ENCODE measurements at places on chromosomes 13 and 19. TPM values are rescaled to one million over a fixed set of nuclear protein-coding genes. Genes with fewer than 3 reads are reported as not detected.
A peak's percentile ranks its signal among the peaks of the same experiment; 100 is the strongest.

Gene GARIN5A
- 1.7 TPM for total RNA-seq

DNA sequence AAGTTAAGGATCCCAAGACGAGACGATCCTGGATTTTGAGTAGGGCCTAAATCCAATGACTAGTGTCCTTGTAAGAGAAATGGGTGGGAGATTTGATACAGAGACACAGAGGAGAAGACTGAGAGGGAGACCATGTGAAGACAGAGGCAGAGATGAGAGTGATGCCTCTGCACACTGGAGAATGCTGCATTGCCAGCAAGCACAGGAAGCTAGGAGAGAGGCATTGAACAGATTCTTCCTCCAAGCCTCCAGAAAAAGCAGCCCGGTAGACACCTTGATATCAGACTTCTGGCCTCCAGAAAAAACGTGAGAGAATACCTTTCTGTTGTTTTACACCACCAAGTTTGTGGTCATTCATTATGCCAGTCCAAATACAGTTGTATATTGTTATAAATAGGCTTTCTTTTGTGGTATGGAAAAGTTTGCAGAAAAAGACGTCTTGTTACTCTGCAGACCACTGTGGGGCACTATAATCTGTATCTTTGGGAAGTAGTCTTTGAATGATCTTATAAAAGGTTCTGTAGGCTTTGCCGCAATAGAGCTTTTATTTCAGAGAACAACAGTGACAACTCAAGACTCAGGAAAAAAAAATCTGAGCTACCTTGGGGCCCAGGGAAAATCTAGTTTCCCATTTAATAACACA lies 17.9 kb upstream of the RFC3 start:
- peak; percentile 58 for ATAC-seq

DNA sequence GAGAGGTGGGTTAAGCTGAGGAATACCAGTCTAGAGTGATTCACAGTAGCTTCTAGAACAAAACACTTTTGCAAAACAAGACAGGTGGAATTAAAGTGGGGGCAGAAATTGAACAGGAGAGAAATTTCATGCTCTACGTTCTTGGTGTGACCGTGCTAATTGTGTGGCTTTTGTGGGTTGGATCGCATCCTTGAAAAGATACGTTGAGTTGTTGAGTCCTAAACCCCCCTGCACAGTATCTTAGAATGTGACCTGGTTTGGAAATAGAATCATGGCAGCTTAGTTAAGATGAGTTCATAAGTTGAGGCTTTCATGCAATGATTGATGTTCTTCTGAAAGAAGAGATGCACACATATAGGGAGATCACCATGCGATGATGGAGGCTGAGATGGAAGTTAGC lies 308.2 kb downstream of the ATP8A2 start:
- ATAC-seq = no peak

GRCh38 chr19:1067341-1067957 lies 482 bp downstream of the ARHGAP45 start:
- ATAC-seq = peak; percentile 2

- no peak for ATAC-seq
These were observed 24.0 kb upstream of the LAIR1 start for GRCh38 chr19:54388802-54389139.

- peak; percentile 38 for ATAC-seq
These were observed 22.9 kb downstream of the RAB20 start for GRCh38 chr13:110538632-110539031.

DNA sequence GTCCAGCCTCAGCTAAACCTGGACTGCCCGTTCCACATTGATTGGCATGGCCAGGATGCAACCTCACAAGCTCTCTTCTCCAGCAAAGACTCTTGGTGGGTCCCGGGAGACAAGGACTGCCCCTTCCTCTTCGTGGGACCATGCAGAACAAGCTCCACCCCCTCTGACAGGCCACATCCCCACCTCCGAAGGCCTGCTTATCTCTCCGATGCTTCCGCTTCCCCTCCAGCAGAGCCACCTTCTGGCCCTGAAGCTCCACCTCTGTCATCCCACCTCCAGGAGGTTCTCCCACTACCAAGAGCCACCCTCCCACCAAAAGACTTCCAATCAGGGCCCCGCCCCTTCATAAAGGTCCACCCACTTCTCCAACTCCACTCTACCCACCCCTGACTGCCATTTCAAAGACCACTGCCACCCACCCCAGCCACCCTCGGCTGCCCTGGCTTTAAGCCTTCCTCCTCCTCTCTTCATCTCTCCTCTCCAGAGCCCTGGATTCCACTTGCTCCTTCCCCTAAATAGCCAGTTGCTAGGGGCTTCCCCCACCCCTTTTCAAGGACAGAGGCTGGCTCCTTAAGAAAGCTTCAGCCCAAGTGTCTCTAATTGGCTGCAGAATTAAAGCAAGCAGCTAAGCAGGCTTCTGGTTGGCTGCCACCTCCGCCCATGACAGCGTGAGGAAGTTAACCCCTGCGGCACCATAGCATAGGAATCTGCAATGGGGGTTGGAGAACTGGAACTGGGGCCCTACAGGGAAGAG lies 9.9 kb downstream of the LRFN1 start:
- ATAC-seq = no peak

GRCh38 chr13:44107357-44108121 lies 227.8 kb downstream of the LACC1 start:
- ATAC-seq = no peak

DNA sequence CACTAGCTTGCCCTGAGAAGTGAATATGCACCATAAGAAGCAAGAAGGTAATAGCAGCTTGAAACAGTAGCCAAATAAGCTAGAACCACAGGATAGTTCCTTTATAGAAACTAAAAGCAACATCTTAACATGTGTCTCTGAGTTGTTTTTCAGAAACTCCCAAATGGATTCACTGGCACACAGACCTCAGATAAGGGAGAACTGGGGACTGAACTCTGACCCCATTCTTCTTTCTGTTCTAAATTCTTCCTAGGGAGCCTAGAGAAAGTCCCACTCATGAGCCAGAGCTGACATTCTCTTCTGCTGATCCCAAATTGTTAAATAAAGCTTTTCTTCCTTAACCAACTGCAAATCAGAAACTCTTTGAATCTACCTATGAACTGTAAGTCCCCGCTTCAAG lies 146.1 kb downstream of the PCDH9 start:
- ATAC-seq = no peak

GRCh38 chr19:41928221-41928683 lies at the start of gene ERFL:
TSS of gene ERFL (minus strand) at chr19:41928449. CDS start at chr19:41912919, 15,530 bp downstream.
- ATAC-seq = peak; percentile 49

GRCh38 chr19:48993175-48994034 lies at the start of the genes GYS1 and RUVBL2:
TSS of gene GYS1 (minus strand) at chr19:48993309. CDS start at chr19:48993112, 197 bp downstream.
TSS of gene RUVBL2 (plus strand) at chr19:48993887. CDS start at chr19:48993912, 25 bp downstream.
- ATAC-seq = peak; percentile 93

Gene POLD1
- 12.5 TPM for total RNA-seq

DNA sequence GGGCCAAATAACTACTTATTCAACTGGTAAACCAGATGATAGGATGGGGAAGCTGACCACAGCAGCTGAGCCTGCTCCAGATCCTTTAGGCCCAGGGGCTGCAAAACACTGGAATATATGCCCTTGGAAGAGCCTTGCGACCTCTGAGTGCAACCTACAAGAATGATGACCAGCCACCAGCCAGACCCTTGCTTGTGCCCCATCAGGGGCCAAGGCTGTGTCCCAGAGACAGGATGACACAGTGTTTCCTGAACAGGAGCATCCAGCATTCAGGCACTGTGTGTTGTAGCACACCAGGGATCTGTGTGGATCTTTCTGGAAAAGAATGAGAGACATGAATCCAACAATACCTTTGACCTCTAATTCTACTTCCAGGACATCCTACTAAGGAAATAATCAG lies 14.5 kb downstream of the GJA3 start:
- ATAC-seq = no peak

Gene KASH5
- total RNA-seq = 1.3 TPM

DNA sequence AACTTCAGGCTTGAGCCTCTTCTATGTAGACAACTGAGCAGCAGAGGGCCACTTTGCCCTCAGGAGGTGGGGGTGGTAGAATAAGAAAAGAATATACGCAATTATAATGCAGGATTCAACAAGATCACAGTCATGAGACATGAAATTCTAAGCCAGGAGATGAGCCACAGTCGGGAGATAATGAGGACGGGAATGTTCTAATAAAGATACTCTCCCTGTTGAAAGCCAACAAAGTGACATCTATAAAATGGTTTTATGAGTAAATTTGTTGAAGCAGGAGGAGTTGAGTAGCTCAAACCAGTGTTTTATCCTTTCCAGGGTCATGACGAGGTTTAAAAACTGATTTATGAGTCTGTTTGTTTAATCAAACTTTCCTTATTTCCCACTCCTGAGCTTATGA lies 152.0 kb upstream of the SERP2 start:
- no peak for ATAC-seq

Gene ZNF85
- 15.9 TPM for total RNA-seq

GRCh38 chr19:20051841-20052768 lies 12.8 kb upstream of the ZNF682 start:
- ATAC-seq = peak; percentile 98

DNA sequence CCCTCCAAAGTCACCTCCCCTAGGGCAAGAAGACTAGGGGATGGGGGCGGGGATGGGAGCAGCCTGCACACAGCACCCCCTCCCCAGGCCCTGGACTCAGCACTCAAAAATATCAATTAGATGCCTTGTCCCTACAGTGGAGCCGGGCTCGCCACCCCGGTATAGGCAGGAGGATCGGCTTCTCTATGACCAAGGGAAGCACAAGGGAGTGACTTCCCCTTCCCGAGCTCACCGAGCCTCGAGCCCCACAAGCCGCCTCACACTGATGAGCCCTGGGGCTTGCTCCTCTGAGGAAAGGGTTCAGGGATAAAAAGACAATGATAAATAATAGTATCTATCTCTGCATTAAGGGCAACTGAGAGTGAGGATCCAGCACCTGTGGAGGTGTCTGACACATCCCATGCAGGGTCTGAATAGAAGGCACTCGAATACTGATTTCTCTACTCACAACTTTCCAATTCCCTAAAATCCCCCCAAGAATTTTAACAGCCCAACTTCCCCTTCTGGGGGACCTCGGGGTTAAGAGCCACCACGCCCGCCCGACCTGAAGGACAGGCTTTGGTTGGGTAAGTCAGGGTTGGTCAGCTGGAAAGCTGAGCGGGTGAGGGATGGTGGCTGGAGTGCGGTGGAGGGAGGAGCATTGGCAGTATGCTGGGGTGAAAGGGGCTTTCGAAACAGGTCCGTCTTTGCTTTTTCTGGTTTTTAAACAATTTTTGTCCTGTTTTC lies 51.3 kb downstream of the STK24 start:
- no peak for ATAC-seq

GRCh38 chr19:8256276-8257051 lies 47.3 kb downstream of the CERS4 start:
- ATAC-seq = no peak

- ATAC-seq = no peak
These were observed 240.3 kb downstream of the DCT start for GRCh38 chr13:94239135-94239534.

Gene TMPRSS9
- 0.43 TPM for total RNA-seq

- ATAC-seq = no peak
These were observed 36.9 kb downstream of the POLR1D start for GRCh38 chr13:27658546-27658945.

DNA sequence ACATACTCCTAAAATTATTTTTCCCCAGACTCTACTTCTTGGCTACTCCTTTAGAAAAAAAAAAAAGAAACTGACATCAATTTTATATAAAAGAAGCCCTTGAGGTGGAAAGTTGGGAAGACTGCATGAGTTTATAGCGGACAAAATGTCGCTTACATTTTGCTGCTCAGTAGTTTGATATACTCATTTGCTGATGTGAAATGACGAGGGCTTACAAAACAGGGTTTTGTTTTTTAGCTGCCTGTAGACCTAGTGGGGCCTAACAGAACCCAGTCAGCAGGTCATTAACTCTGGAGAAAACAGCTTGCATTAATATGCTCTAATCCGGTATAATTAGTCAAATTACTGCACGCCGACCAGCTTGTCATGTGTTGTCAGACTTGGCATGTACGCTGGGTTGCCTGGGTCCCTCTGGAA lies 37.6 kb upstream of the MAB21L1 start:
- no peak for ATAC-seq

- no peak for ATAC-seq
These were observed 45.0 kb upstream of the LRCH1 start for GRCh38 chr13:46507981-46508380.

Gene DCLK1
- total RNA-seq = 28.3 TPM

- ATAC-seq = no peak
These were observed 502.8 kb downstream of the KLF12 start for GRCh38 chr13:73631411-73631810.

Gene ZNF460
- total RNA-seq = 88.7 TPM

- ATAC-seq = no peak
These were observed 137.7 kb downstream of the COL4A1 start for GRCh38 chr13:110168999-110169933.

DNA sequence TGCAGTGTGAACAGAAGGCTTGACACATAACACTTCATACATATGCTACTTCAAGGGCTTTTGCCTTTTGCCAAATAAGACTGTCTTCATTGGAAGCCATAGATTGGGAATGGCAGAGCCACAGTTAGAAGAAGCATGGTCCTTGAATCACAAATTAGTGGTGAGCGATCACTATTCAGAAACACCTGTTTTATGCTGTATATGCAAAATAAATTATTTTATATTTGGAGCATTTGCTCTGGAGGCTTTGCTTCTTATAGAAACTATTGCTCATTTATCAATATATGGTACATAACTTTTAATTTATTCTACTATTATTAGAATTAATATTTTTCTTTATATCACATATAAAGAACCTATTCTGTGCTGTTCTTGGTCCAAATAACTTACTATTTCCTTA lies 270.4 kb upstream of the SPRY2 start:
- ATAC-seq = no peak

GRCh38 chr13:28628241-28628640 lies 30.7 kb upstream of the POMP start:
- ATAC-seq = no peak

Gene WIZ
- 24.3 TPM for total RNA-seq

DNA sequence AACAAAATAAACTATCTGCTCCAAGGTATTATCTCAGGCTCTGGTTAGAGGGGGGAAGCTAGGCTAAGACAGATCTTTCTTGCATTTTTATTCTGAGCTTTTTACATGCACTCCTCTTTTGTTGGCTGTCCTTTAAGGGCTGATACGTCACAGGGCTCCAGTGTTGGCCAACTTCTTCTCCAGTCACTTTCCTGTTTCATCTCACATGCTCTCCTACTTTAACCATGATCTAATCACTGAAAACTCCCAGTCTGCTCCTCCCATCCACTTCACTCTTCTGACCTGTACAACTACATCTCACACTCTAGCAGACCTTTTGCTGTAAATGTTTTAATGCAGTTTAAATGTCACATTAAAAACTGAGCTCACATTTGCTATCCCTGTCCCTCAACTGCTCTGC lies 510.0 kb upstream of the KLF12 start:
- peak; percentile 78 for ATAC-seq

Gene LPAR2
- 1.2 TPM for total RNA-seq

Gene CALR3
- total RNA-seq = 0.16 TPM

Gene ZNF420
- 4.1 TPM for total RNA-seq

Gene SIRT2
- 36.6 TPM for total RNA-seq

- ATAC-seq = no peak
These were observed 548.5 kb upstream of the SLC10A2 start for GRCh38 chr13:103614761-103615160.

GRCh38 chr13:112144616-112145550 lies 77.9 kb downstream of the SOX1 start:
- ATAC-seq = no peak

Gene USE1
- total RNA-seq = 28.4 TPM

Gene HSPB6
- total RNA-seq = 0.26 TPM

GRCh38 chr19:44332145-44332544 lies 24.3 kb downstream of the ZNF112 start:
- ATAC-seq = no peak

Data from motor neuron (in vitro differentiated cells).